ENCODE measurements at places on chromosomes 2 and 18.

- DNase-seq = no peak
These were observed 6.5 kb upstream of the ZAP70 start for GRCh38 chr2:97706708-97707345.

GRCh38 chr2:62724886-62725711, 19.6 kb downstream of the EHBP1 start:
- no peak for DNase-seq

- DNase-seq = no peak
These were observed 162.5 kb downstream of the RAD51AP2 start for GRCh38 chr2:17355608-17356329.

- no peak for DNase-seq
These were observed 275.7 kb upstream of the SPRED2 start for GRCh38 chr2:65708086-65708485.

DNA sequence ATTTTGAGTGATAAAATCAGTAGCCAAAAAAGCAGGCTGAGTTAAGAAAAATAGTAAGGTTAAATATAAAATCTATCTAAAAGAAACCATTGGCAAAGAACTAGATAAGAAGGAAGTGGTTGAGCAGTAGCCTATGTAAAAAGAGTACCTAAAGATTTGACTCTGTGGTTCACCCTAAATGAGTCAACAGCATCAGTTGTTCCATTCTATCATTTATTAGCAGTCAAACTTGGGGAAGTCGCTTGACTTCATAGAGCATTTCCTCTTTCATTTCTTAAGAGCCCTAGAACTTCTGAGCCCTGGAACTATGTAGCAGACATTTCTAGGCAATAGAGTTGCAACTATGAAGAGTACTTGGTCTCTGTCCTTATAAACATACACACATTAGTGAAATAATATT, 381.7 kb downstream of the NUP35 start:
- DNase-seq = no peak
